ENCODE measurements at places on chromosomes 2 and 18.

GRCh38 chr2:96534701-96535181, 1.8 kb upstream of the ARID5A start:
- DNase-seq: no peak

DNA sequence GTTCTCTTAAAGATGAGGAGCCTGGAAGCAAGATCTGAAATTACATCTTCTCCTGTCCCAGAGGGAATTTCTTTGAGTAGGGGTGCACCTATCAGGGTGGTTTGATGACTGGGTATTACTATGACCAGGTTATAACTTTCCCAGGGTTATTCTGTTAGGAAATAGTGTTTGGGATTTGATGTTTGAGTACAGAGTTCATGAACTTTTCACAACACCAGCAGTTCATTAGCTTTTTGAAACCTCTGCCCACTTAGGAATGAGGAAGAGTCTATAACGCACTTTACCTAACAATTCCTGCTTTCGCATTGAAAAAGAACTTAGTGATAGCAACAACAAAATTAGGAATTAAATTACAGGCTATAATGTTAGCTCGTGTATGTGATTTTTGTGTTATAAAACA, 58.6 kb downstream of the ALMS1 start:
- DNase-seq: no peak

DNA sequence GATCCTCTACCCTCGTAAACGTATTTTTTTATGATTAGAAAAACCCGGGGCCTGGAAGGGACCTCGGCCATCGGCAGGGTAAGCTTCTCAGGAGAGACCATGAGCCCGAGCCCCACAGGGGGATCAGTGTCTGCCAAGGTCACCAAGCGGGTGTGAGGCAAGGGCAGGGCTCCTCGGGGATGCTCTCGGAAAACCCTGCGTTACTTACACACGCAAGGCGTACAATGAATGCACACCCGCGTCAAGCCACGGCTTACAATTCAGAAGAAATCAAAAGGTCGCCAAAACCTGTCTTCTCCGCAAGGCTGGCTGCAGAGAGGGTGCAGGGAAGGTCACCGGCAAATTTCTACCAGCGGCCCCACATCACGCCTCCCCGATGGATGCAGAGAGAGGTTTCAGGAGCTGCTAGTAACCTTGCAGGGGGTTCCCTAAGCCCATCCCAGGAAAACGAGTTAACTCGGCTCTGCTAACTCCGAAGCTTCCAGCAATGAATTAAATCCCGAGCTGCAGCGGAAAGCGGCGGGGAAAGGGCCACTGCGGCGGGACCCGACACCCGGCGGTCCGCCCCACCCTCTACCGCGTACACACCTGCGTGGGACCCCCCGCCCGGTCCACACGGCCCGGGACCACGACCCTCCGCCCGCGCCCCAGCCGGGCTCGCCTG, 638 bp downstream of the ST3GAL5 start:
- peak; percentile 38 for DNase-seq

- no peak for DNase-seq
Measured at GRCh38 chr18:57051657-57052044, 95.2 kb upstream of the BOD1L2 start.

All from substantia nigra (tissue), 51 donors.